Spinal cord (tissue), 10 donors: ENCODE measurements at places on chromosomes 1 and 21. TPM values are rescaled to one million over a fixed set of nuclear protein-coding genes. Genes with fewer than 3 reads are reported as not detected.

The ELAPOR1 gene
- 4.0 TPM for total RNA-seq

DNA sequence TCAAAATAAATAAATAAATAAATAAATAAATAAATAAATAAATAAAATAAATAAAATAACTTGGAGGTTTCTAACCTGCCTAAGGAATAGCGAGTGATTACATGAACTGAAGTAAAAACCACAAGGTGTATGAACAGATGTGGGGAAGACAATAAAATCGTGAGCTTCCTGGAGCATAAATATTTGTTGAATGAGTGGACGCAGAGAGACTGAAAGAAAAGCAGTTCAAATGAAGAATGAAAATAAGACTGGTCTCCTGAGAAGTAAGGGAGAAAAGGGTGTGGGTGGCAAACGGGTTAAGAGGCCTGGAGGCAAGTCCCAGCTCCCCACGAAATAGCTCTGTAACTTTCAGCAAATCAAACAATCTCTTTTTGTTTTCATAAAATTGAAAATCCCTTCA lies 33.6 kb downstream of the CHML start:
- no peak for DNase-seq
- no peak overlapping the region for H3K27ac ChIP-seq

DNA sequence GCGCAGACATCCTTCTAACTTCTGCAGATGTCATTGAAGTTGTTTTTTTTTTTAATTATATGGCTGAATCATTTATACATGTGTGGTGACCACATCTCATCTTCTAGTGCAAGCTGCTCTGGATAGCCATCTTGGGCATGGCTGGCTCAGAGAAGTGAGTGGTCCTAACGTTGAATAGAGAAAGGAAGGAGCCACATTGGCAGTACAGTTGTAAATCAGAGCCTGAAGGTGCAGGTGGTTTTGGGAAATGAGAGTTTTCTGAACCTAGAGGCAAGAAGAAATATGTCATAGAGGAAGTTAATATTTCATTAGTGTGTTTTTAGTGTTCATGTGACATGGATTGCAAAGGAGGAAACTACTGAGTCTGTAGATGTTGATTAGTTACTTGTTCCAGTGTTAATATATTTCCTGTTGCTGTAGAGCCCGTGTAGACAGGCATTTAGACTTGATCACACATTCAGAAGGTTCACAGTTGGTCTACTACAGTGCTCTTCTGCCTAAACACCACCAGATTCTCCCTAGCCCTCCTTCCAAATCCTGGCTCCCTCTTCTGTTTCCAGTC lies 163.7 kb downstream of the ROR1 start:
- H3K4me1 ChIP-seq: no peaks in the 10 kb centered on the region
- no peak for DNase-seq
- no peak overlapping the region for H3K27ac ChIP-seq
- no peaks in the 10 kb centered on the region for H3K27me3 ChIP-seq

DNA sequence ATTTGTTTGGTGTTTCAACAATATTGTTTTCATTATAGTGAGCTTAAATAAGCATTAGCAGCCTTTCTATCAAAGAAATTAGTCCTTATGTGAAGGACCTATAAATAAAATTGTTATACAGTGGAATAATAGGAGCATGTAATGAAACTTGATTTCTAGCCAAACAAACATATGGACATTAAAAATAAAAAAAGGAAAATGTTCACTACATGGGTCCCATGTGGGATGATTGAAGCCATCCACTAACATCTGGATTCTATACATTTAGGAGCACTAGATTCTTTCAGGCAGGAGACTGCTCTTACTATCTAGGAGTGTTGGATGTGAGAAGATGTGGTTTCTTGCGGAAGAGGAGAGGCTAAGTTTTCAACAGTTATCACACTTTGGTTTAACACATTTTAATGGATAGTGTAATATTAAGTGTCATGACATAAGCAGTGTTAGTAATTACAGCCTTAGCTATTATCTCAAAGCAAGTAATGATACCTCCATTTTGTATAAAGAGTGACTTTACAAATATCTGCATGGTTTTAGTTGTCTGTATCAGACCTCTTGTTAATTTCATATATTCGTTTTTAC lies 62.3 kb downstream of the LYPLAL1 start:
- no peaks in the 10 kb centered on the region for H3K4me1 ChIP-seq
- no peak overlapping the region for H3K27ac ChIP-seq
- DNase-seq: no peak
- H3K4me3 ChIP-seq: no peak overlapping the region

GRCh38 chr21:32519945-32520874 lies 65.1 kb downstream of the TCP10L start:
- peak; percentile 65 for DNase-seq
- H3K4me3 ChIP-seq: no peak overlapping the region
- peak overlapping the region; percentile 0 for H3K27ac ChIP-seq
- H3K4me1 ChIP-seq: peaks cover 36% of the 10 kb centered on the region
- H3K36me3 ChIP-seq: no peaks in the 10 kb centered on the region

GRCh38 chr1:6065093-6065858 lies 19.6 kb downstream of the KCNAB2 start:
- H3K4me3 ChIP-seq: no peak overlapping the region
- peaks cover 31% of the 10 kb centered on the region for H3K4me1 ChIP-seq
- DNase-seq: no peak
- no peak overlapping the region for H3K27ac ChIP-seq
- H3K27me3 ChIP-seq: no peaks in the 10 kb centered on the region

GRCh38 chr1:172421974-172422604 lies 1.6 kb downstream of the C1orf105 start:
- H3K4me3 ChIP-seq: no peak overlapping the region
- H3K36me3 ChIP-seq: no peaks in the 10 kb centered on the region
- no peak overlapping the region for H3K27ac ChIP-seq
- peaks cover 4% of the 10 kb centered on the region for H3K4me1 ChIP-seq
- no peaks in the 10 kb centered on the region for H3K27me3 ChIP-seq
- peak; percentile 33 for DNase-seq

DNA sequence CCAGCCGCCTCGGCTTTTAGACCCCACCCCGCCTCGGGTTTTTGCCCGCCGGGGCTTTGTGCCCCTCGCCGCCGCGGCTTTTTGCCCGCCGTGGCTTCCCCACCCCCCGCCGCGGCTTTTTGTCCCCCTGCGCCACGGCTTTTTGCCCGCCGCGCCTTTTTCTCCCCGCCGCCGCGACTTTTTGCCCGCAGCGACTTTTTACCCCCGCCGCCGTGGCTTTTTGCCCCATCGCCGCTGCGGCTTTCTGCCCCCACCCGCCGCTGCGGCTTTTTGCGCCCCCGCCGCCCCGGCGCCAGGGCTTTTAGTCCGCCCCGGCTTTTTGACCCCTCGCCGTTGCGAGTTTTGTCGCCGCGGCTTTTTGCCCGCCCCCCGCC lies 474.4 kb downstream of the FAM72C start:
- DNase-seq: peak; percentile 0
- no peaks in the 10 kb centered on the region for H3K36me3 ChIP-seq
- H3K4me1 ChIP-seq: no peaks in the 10 kb centered on the region
